LNCaP clone FGC (cell line): ENCODE measurements at places on chromosomes 1 and 21.

GRCh38 chr21:32437729-32438128 is 25.2 kb downstream of the EVA1C start:
- no peak for DNase-seq

GRCh38 chr1:108590957-108591356 is 31.1 kb downstream of the EEIG2 start:
- DNase-seq, result no peak

GRCh38 chr1:41475859-41476567 is 8.5 kb downstream of the EDN2 start:
- DNase-seq, result no peak

- no peak for DNase-seq
Observed at GRCh38 chr1:210627755-210628154, 299.1 kb downstream of the HHAT start.

DNA sequence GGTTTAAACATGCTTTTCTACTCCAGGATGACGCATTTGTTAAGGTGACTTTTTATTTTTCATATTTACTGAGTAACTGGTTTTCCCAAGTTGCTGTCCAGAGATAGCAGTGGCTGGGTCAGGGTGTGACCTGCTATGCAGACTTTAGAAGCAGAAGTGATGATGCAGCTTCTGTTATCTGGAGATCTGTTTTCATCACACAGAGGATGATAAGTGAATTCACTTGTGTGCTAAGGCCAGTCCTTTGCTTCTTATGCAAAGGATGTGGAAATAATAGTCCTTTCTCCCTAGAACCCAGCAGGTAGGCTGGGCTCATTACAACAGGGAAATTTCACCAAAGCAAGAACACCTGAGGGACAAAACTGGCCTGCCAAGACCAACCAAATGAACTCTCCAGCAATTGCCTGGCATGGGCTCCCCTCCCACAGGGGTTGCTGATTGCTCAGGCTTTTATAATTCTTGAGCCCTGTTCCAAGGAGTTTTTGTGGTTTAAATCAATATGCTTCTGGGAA is 97.8 kb upstream of the LPGAT1 start:
- DNase-seq, result peak; percentile 90

GRCh38 chr1:54046671-54047383 is 6.2 kb downstream of the TMEM59 start:
- DNase-seq, result no peak

DNA sequence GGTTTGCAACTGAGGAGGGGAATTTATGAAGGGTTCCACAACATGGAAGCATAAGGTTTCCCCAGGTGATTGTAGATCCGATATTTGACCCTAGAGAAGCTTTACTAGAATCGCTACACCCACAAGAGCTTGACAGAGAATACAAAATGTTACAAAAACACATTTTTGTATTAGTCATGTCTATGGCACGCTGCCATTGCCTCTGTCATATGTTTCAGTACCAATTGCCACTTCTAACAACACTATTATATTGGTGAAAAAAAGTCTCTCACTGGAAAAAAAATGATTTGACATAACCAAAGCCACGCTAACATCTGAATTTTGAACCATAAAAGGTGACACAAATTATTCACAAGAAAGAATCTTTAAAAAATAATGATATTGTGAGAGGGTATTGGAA is 214.5 kb downstream of the KCNT2 start:
- DNase-seq, result no peak

DNA sequence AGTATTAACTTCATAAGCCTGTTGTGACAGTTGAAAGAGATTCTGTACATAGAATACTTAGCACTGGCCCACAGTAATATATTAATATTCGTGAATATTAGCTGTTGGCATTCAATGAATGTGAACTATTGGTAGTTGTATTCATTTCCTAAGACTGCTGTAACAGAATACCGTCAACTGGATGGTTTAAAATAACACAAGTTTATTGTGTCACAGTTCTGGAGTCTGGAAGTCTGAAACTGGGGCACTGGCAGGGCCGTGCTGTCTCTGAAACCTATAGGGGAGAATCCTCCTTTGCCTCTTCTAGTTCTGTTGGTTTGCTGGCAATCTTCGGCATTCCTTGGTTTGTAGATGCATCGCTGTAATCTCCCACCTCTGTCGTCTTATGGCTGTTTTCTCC is 47.5 kb downstream of the OLFML3 start:
- DNase-seq, result no peak
